Stimulated activated CD4-positive, alpha-beta T cell treated with anti-CD3 and anti-CD28 coated beads, Interleukin-4, amount 100 ng/mL, for 1 hour (primary cell): ENCODE measurements at places on chromosomes 16 and 17.

DNA sequence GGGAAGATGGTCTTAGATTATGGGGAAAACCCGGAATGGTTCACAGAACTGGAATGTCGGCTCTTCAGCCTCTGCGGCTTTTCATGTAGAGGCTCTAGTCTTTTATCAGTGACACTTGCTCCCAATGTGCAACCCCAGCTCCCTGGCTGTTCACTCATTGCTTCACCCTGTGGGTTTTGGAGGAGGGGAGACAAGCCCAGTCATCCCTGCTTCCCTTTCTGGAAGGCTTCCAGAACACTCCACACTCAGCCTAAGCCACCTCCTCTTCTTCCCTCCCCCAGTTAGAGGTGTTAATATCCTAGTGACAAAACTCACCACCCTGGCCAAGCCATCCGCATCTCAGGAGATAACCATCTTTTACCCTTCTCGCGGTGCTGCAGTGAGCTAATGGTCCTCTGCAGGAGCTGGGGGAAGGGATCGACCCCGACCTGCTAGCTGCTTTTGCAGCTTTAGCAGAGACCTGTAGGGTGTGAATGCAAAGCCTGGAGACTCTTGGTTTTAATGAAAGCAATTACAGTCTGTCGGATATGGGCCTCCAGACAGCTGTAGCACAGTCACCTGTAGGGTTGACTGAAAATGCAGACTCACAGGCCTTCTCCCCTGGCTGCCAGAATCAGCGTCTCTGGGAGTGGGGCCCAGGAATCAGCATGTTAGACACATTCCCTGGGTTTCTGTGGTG lies 24.3 kb upstream of the LASP1NB start:
- no peak for DNase-seq

DNA sequence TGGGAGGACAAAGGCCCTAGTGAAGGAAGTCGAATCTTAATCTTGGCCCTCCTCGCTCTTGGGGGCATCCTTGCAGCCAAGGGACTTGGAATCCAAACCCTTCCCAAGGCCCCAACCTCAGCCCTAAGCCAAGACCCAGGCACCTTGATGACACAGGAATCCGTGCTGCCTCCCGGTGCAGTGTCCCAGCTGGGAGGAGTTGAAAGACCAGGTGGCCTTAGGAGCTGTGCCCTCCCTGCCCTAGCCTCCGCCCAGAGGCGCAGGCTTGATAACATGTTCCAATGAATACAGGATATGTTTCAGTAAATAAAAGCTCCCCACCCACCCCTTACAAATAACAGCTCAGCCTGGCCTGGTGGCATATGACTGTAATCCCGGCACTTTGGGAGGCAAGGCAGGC lies at the start of gene CHST5:
Gene CHST5 (minus strand): TSS at position 208 of the 400 bp plus-strand sequence. CDS start 5,724 bp downstream, outside the sequence.
- no peak for DNase-seq

GRCh38 chr16:78593352-78593751 lies 493.9 kb downstream of the WWOX start:
- DNase-seq = no peak

GRCh38 chr17:14330492-14330962 lies 29.6 kb downstream of the HS3ST3B1 start:
- no peak for DNase-seq

GRCh38 chr16:68972720-68973119 lies 129.4 kb downstream of the TANGO6 start:
- no peak for DNase-seq

DNA sequence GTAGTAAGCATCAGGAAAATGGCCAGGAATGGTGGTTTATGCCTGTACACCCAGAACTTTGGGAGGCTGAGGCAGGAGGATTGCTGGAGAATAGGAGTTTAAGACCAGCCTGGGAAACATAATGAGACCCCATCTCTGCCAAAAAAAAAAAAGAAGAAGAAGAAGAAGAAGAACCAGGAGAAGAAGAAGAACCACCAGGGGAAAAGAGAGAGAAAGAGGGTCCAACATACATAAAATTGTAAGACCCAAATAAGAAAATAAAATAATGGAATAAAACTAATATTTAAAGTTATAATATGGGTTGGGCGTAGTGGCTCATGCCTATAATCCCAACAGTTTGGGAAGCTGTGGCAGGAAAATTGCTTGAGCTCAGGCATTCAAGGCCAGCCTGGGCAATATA lies 408.4 kb downstream of the ZFHX3 start:
- no peak for DNase-seq

- no peak for DNase-seq
These were observed 84.6 kb downstream of the NT5M start for GRCh38 chr17:17387498-17388362.

DNA sequence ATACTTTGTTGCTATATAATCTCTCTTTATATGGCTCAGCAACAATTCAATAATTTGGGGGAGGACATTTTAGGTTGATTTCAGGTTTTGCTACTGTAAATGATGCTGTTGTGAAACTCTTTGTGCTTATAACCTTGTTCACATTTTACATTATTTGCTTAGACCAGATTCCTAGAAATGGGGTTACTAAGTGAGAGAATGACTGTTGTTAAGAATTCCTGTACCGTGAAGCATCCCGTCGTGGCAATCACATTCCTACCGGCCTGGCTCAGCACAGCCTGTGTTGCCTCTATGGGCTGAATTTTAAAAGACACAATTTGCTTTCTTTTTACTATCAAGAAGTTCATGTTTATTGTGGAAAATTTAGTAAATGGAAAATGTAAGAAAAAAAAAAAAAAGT lies 31.4 kb downstream of the B9D1 start:
- no peak for DNase-seq

GRCh38 chr17:33892717-33893591 lies 362.1 kb upstream of the CCL2 start:
- no peak for DNase-seq

- DNase-seq = no peak
These were observed 82.4 kb upstream of the KIFC3 start for GRCh38 chr16:57884655-57885133.

- no peak for DNase-seq
These were observed 333.2 kb downstream of the SLC39A11 start for GRCh38 chr17:72759301-72759700.

- DNase-seq = no peak
These were observed 30.4 kb upstream of the FBXW10B start for GRCh38 chr17:15649861-15650421.
